ENCODE measurements at places on chromosomes 3 and 15.
A peak's percentile ranks its signal among the peaks of the same experiment; 100 is the strongest.

- no peak for DNase-seq
Observed at GRCh38 chr3:59709702-59710553, 660.1 kb upstream of the CFAP20DC start.

- no peak for DNase-seq
Observed at GRCh38 chr3:85801955-85802354, 843.2 kb downstream of the CADM2 start.

DNA sequence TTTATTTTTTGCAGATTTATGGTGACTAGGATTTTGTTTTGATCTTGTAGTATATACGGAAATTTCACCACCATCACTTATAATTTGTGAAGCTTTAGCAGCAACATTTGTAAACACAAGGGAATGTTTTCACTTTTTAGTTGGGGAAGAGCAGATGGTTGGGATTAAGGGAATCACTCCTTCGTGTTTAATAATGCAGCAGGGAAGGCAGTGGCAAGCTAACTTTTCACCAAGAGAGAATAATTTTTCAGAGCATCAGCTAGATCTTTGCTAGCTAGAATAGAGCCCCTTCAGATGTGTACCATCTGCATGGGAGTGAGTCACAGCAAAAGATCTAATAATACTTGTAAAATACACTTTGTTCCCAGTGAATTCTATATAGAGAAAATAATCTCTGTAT, 632.7 kb downstream of the CADM2 start:
- DNase-seq: no peak

DNA sequence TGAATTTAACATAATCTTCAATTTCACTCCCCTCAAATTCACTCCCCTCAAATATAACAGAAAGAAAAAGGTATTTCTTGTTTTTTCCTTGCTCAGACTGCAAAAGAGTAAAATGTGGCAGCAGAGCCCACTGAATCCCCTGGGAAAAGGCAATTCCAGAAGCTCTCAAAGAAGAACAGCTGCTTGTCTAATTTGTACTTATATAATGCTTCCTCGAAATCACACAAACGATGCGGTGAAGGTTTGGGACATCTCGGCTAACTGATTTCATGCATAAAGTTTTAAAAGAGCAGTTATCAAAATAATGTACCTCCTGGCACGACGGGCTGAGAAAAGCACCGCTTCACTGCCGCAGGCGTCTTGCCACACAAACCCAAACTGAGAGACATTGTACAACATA, 10.7 kb downstream of the BDH1 start:
- no peak for DNase-seq

DNA sequence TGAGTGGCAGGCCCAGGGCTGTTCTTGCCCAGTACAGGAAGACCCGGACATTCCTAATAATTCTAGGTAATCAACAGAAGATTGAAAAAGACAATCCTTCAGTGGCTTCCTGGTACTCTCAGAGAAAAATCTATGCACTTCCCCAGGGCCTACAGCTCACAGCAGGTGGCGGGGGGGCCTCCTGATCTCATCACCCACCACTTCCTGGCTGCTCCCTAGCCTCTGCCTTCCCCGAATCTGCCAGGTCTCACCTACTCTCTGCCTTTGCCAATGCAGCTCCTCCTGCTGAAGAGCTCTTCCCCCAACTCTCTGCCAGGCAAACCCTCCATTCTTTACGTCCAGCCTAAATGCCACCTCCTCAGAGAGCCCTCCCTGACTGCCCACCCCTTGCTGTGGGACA, 37.5 kb downstream of the EHD4 start:
- DNase-seq: peak; percentile 43

DNA sequence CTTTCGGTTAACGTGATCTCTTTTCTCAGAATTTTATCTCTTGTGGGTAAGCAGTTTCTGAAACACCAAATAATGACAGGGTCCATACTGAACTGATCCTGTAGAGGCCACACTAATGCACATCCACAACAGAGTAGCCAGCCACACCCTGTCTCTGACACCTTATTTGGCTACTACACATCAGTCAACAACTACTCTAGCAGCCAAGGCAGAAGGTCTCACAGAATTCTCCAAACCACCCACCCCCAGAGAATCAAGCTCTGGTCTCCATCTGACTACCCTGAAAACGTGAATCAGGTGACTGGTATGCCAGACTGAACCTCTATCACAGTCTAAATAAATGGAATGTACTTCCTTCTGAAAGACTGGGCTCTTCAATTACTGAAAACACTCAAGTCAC, 38.0 kb downstream of the EDC3 start:
- no peak for DNase-seq

GRCh38 chr3:126111126-126111551, 27.2 kb upstream of the SLC41A3 start:
- no peak for DNase-seq

DNA sequence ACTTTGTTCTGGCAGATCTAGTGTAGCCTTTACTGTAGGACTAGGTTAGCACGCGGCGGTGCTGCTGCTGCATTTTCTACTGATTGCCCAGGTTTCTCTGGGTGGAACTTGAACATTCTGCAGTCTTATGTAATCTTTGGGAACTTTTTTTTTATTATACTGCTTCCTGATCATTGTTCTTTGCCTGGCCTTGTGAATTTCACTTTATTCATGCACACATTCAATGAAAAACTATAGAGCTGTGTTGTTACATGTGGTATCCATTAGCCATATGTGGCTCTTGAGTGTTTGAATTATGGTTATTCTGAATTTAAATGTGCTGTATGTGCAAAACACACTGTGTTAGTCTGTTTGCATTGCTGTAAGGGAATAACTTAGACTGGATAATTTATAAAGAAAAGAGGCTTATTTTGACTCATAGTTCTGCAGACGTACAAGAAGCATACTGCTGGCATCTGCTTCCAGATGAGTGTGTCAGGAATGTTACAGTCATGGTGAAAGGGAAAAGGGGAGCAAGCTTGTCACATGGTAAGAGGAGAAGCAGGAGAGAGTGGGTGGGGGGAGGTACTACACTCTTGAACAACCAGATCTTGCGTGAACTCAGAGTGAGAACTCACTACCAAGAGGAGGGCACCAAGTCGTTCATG, 26.5 kb downstream of the MEF2A start:
- DNase-seq: no peak

DNA sequence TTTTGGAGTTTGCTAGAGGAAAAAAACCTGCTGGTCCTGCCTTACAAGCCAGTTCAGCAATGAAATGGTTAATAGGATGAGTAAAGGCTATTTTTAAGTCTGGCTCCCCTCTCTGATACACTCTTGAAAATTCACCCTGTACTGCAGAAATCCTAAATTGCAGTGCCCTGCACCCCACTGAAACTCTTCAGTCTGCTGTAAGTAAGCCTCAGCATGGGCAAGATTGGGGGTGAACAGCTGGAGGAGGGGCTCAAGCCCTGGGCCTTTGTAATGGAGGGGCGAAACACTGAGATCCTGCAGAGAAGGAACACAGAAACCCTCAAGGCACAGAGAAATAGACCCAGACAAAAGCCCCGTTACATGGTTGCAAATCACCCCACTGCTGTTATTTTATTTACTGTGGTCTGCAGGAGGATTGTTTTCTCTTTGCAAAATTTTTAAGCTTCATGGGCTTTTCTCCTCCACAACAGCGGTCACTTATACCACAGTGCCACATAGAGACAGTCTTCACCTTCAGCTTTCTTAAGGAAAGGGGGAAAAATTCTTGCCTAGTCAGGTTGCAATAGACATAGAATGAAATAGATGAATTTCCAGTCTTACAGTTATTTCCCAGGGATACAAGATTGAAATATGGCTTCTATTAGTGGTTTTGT, 45.0 kb downstream of the SOX2 start:
- DNase-seq: no peak

DNA sequence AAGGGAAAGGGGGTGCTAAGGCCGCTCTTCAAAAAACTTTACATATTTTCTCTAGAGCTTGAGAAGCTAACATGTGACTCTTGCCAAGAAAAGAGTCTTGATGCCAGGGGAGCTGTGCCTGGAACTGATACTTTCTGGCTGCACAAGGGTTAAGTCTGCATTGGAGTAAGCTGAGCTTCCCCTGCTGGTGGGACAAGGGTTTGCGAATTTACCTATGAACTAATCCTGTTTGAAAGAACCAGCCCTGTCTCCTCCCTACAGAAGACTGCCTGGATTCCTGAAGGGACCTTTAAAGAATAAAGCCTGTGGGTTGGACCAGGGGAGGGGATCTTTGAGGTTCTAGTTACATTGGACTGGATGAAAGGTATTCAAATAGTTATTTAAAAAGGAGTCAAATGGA, 58.3 kb upstream of the EPHA3 start:
- no peak for DNase-seq

DNA sequence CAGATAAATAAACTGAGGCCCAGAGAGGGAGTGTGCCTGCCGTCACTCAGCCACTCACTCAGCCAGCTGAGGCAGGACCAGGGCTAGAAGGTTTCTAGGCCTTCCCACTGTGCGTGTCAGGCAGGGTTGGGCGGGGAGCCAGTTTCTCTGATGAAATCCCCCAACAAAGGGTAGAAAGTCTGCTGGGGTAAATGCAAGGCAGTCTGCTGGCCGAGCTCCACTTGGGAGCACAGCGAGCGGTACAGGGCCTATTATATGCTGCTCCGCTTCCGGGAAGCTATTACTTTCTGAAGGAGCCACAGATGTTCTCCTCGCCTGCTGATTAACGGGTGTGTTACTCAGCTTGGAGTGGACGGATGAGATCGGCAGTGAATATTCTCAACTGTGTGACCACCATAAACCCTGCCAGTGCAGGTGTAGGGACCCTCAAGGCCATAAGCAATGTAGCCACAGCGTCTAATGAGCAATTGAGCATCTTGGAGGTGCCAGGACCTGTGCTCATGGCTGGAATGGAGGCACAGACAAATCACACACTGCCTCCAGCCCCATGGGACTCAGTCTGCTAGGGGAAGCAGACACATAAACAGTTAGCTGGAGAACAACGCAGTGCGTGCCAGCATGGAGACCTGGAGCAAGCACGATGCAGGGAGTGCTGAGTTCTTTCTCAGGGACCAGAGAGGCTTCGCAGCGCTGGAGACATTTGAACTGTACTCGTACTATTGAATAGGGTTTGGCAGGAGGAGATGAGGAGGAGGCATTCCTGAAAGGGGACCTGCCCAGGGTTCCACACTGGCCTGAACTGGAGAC, 42.1 kb downstream of the CORO2B start:
- DNase-seq: no peak

GRCh38 chr3:51684971-51685751, 14.1 kb downstream of the TEX264 start:
- no peak for DNase-seq

DNA sequence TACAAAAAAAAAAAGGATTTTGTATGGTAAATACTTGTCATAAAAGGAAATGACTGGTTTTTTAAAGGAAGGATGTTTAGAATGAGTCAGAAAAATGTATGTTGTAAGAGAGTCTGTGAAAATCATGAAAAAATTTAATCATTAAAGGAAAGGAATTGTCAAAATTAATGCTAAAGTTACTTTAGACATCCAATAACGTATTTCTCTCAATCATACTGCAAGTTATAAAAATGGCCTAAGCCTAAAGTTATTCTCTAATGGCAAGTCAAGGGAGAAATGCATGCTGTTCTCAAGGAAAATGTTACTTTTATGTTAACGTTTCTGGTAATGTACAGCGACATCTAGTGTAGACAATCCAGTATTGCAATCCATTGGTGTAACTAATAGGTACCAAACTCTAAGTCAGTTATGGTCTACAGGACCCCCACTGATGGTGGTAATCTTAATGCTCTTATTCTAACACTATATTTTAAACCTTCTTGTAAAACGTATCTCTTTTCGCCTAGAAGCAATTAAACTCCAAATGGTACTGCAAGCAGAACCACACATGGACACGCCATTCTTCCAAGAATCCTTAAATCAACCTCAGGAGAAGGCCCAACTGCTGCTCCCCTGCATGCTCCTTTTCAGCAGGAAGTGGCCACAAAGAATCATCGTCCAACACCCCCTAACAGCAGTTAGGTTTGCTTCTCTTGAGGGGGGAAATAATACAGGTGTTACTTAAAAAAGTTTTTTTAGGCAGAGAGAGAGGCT, 35.2 kb downstream of the NCEH1 start:
- no peak for DNase-seq

DNA sequence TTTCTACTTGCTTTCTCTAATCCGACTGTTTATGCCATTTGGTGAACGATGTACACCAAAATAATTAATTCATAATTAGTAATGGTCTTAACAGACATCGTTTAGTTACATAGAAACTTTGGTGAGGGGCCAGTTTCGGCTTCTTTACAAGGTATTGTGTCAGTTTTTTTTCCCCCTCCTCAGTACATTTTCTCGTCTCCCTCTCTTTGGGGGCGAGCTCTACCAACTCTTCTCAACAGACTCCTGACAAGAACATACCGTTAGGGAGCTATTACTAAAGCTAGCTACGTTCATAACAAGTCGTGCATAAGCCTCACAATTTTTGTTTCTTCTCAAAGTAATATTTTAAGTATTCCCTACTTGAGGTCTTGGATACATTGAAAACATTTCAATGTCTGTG, 1.4 kb downstream of the U2SURP start:
- no peak for DNase-seq

DNA sequence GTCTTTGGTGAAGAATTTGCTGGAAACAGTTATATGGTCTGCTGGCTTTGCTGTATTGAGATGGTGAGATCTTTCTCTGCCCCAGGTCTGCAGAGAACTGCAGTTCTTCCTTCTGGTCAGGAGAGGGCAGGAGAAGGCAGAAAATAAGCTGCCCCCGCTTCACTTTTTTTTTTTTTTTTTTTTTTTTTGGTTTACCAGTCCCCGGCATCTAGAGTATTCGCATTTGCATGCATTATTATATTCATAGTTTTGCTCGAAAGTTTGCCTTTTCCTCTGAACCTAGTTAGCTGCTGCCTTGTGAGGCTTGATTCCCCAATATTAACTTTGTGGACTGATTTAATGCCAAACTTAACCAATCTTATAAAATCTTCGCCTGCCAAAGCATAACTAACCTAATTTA, 10.6 kb upstream of the PARL start:
- DNase-seq: no peak

GRCh38 chr3:116238846-116239565, 206.3 kb downstream of the LSAMP start:
- no peak for DNase-seq

DNA sequence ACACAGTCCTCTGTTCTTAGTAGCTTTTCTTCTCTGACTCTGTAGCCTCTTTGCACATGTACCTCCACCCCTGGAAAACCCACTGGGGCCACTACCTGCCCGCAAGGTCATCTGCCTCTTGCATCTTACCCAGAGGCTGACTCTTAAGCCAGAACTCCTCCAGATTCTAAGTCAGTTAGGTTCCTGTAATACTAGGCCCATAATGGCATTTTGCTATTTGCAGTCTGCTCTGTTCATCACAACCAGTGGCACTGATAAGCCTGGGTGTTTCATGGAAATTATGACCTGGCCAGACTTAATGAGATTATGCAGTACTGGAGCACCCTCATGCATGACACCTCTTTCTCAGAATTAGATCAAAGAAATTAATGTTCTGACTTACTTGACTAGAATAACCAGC, 31.7 kb upstream of the ATG7 start:
- DNase-seq: no peak

Data from stimulated activated CD8-positive, alpha-beta memory T cell treated with anti-CD3 and anti-CD28 coated beads, Interleukin-4, amount 100 ng/mL, for 4 hours (primary cell).